Stimulated activated CD8-positive, alpha-beta memory T cell treated with anti-CD3 and anti-CD28 coated beads, Interleukin-15, amount 100 ng/mL, for 48 hours (primary cell): ENCODE measurements at places on chromosomes 3 and 15.

GRCh38 chr15:71295603-71296314 is 180.5 kb downstream of the THSD4 start:
- no peak for DNase-seq

DNA sequence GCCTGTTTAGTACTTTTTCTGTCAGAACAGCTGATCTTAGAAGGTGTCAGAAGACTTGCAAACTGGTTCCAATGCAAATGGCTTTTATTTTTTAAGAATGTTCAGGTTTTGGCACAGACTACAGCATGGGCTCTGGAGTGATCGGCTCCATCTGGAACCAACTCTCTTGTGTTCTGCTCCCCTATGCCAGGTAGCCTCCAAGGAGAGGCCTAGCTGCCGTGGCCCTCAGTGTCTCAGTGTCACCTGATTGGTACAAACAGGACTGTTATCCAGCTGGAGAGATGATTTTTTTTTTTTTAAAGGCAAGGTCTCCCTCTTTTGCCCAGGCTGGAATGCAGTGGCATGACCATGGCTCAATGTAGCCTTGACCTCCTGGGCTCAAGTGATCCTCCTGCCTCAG is 183.1 kb downstream of the SV2B start:
- DNase-seq = no peak

DNA sequence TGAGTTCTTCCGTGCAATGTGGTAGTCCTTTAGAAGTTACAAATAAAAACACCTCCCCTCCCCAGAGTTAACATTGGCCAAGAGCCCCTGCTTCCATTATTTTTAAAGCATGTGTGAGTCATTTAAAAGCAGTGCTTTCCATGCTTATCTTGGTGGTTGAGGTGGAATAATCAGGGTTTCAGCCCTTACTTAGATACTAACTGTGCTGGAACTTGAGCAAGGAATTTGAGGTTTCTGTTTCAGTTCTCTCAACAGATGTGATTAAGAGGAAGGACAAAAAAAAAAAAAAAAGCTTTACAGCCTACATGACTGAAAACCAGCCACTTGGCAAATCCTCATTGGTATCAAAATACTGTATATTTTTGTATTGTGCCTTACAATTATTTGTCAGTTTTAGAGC is 64.5 kb downstream of the CGNL1 start:
- no peak for DNase-seq

DNA sequence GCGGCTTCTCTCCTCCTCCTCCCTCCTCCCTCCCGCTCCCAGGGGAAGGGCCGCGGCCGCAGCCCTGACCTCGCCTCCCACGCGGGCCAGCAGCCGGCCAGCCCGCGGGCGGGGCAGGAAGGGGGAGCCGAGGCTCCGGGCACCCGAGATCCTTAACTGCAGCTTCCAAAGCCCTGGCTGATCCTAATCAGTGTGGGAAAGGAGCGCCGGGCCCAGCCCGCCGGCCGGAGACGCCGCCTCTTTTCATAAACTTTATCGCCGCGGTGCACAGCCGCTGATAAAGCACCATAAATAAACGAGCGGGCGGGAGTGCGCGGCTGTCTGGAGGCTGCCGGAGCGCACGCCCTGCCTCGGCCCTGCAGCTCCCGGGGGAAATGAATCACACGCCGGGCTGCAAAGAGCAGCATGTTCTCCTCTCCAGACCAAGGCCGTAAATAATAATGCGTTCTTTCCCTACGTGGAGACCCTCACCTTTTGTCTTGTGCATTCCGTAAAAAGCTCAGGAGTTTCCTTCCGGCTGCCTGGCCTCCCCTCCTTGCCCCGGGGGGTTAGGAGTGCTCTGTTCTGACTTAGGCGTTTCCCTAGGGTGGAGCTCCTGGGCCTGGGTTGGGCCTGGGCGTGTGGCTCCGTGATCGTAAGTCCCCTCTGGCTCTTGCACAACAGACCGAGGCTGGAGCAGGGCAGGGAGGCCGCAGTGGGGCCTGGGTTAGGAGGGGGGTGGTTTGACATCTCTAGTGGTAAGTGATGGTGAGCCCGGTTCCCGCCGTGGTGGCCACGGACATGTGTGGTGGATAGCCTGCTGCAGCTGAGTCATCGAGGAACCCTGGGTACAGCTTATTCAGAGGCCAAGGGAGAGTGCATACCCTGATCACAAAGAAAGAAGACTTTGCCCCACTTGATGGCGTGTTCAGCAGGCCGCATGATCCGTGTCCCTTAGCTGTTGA is 132.6 kb upstream of the HES1 start:
- peak; percentile 25 for DNase-seq

DNA sequence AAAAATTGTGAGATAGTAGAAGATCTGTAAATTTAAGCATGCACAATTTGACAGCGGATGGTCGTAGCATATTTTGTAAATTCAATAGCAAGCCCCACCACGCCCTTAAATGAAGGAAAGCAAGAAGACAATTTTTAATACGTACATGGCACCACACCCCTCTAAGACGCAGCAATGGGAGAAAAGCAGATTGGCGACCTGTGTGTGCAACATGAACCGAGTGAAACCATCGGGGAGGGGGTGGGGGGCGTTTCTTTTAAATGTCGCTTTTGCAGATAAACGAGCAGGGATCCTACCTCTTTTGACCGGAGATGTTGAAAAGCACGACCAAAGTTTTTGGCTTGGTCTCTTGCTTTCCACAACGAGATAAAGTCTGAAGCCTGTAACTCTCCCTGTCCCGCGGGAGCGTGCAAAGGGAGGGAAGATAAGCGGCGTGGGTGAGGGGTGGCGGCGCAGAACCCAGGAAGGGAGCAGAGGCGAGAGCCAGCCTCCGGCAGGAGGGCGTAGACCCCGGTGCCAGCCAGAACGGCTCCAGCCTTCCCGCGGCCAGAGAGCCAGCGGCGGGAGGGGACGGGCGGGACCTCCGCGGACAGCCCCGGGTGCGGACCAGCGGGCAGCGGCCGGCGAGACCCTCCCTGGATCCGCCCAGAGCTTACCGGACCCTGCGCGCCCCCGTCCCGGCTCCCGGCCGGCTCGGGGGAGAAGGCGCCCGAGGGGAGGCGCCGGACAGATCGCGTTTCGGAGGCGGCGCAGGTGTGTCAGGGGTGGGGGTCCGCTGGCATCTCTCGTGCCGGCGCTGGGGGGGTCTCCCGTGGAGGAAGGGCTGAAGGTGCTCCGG is at the start of gene CHL1:
Gene CHL1, plus strand, starts transcription at position 453 of the 838 bp plus-strand sequence. CDS start 123,014 bp downstream, outside the sequence.
- DNase-seq = no peak

DNA sequence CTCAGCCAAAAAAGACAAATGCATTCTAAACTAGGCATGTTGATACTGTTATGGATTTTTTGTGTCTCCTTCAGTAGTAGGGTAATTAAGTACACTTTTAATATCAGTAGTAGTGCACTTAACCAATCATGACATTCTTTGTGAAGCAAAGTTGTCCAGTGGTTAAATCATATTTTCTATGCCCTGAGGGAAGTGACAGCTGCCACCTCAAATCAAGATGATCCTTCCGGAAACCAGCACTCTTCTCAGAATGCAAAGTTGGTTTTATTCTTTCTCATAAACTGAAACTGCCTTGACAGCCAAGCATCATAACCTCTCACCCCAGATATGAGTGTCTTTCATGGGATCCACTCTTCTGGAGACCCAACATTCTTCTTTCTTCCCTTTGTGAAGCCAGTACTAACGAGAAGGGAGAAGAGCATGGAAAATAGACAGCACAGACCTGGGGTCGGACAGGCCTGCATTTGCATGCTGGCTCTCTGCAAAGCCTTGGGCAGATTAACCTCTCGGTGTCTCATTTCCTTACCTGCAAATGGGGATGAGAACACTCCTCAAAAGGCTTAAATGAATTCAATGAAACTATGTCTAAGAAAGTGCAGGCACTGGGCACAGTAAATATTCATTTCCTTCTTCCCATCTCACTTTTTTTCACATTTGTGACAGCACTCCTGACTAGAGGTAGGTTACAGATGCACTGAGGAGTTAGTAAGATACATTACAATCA is 13.2 kb downstream of the AAGAB start:
- DNase-seq = peak; percentile 8

GRCh38 chr3:55066551-55067047 is 138.7 kb upstream of the LRTM1 start:
- no peak for DNase-seq

- DNase-seq = peak; percentile 55
Observed at GRCh38 chr3:121660356-121661171, at the start of gene HCLS1. TSS of gene HCLS1 (minus strand) at chr3:121660903. CDS start at chr3:121658347, 2,556 bp downstream.

- no peak for DNase-seq
Observed at GRCh38 chr3:74463515-74463914, 150.9 kb downstream of the CNTN3 start.

DNA sequence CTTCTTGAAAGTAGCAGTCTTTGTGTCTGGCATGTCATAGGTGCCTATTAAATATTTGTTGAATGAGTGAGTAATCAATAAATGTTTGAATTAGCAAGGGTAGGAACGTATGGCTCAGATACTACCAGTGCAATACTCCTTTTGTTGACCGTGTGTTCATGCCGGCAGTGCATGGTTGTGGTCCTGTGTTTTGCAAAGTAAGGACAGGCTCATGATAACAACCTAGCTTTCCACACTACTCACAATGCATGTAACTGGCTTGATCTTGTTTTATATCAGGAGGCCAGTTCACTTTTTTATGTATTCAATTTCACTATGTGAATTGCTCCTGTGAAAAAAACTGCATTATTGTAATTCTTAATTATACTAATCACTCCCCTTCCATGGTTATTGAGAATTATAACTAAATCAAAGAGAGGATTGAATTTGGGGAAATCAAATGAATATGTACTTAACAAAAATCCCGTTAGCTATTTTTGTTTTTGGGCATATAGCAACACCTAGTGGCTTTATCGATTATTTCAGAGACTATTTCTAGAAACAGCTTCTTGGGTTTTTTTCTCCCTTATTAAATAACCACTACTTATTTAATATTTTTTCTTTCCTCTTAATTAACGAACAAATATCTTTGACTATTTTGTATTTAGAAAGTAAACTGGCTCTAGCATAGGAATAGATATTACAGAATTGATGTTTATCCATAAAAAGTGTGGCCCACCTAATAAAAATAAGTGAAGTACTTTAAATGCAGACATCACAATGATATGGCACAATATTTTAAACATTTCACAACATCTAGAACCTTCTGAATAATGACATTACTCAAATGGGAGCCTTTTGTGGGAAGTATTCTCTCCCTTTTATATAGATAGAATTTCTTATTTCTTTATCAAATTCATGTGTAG is 218.5 kb downstream of the BBX start:
- no peak for DNase-seq

DNA sequence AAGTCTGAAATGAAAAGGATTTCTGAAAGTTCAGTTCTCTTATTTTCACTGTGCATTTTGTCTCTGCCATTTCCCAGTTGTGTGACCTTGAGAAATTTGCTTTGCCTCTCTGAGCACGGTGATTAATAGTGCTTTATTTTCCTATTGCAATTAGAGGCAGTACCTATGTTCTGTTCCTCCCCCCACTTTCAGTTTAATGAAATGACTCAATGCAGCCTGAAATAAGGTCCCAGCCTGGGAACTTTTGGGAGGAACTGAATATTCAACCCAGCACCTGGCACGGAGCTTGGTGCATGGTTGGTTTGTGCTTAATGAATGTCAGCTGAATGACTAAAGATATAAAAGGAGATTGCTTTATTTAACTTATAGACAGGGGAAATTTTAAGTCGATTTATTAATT is 352.6 kb downstream of the PDCD6IP start:
- DNase-seq = no peak

DNA sequence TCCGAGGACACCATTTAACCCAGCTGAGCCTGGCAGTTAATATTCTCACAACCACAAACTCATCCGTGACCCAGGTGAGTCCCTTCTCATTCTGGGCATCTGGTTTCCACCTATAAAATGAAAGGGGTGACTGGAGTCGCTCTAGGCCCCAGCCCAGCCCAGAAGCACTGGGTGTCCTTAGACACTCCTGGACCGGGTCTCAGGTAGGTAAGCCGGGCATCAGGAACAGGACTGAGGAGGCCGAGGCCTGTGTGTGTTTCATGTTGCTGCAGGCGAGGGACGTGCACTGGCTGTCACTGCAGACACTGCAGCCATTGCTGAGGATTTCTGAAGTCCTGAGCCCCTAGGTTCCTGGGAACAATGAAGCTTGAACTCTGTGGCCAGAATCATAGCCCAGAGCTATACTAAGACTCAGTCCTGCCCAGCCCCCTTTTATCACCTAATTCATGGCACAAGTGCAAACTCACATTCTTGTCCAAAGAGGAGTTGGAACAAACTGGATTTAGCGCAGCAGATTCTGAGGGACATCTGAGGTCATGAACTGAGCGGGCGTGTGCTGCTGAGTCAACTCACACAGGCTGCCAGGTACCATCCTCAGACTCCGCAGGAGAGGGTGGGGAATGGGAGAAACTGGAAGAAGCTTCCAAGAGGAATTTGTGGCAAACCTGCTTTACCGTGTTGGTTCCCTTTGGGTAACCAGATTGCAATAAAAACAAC is 184.9 kb downstream of the FAM43A start:
- no peak for DNase-seq

- peak; percentile 28 for DNase-seq
Observed at GRCh38 chr15:82647835-82648256, 683 bp upstream of the CPEB1 start.

- no peak for DNase-seq
Observed at GRCh38 chr15:74904190-74904805, 2.4 kb downstream of the FAM219B start.

DNA sequence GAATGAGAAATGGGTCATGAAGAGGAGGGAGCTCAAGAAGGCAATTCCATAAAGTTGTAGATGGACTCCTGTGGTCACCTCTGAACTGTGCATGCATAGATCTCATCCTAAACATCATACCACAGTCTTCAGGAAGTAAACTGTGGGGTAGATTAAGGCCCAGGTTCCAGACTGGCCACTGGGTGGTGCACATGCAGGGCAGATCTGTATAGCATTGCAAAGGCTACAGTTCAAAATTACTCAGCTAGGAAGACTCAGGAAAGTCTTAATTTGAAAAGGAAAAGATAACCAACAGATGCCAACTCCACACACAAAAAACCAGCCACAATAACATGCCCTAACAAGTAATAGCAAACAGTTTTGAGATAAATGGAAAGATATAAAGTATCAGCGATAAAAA is 20.3 kb downstream of the KY start:
- DNase-seq = no peak

GRCh38 chr3:49659756-49660155 is 14.4 kb upstream of the APEH start:
- DNase-seq = no peak

DNA sequence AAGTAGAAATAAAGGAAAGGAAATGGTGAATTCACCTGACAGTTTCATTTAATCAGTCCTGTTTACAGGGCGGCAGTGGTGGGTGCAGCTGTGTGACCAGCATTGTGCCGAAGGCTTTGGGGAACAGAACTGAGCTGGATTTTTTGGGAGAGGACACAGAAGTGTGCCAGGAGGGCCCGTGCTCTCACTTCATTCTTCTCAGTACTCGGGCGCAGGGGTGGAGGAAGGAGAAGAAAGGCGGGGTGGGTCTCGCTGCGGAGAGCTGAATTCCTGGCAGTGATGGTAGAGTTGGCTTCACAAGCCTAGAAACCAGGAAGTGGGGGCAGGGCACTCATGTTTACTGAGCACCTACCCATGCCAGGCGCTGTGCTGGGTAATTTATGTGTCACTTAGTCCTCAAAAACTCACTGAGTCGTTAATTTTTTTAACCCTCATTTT is 64.6 kb downstream of the CRTC3 start:
- DNase-seq = peak; percentile 76

- DNase-seq = no peak
Observed at GRCh38 chr3:184388164-184388935, 8.5 kb downstream of the CHRD start.

GRCh38 chr3:50450209-50450921 is 53.1 kb downstream of the CACNA2D2 start:
- peak; percentile 59 for DNase-seq

- no peak for DNase-seq
Observed at GRCh38 chr3:96852849-96853248, 38.5 kb downstream of the EPHA6 start.

- DNase-seq = no peak
Observed at GRCh38 chr15:100061944-100062343, 279.8 kb downstream of the ADAMTS17 start.

- no peak for DNase-seq
Observed at GRCh38 chr3:150528354-150528797, 17.9 kb downstream of the SERP1 start.
